ENCODE measurements at places on chromosomes 2 and 18.

GRCh38 chr2:161045726-161046125, 114.5 kb upstream of the TANK start:
- DNase-seq: no peak

DNA sequence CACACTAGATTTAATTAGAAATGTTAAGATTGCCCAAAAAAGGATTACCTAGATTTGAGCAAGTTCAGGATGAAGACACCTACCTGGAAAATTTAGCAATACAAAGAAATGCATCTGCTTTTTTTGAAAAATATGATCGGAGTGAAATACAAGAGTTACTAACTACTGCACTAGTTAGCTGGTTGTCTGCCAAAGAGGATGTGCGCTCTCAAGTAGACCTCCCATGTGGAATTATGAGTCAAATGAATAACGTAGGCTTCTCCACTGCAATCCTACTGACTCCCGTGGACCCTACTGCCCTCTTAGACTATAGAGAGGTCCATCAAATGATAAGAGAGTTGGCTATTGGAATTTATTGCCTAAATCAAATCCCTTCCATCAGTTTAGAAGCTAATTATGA, 2.0 kb downstream of the ANKAR start:
- no peak for DNase-seq

GRCh38 chr2:235539773-235540172, 45.9 kb downstream of the AGAP1 start:
- no peak for DNase-seq

DNA sequence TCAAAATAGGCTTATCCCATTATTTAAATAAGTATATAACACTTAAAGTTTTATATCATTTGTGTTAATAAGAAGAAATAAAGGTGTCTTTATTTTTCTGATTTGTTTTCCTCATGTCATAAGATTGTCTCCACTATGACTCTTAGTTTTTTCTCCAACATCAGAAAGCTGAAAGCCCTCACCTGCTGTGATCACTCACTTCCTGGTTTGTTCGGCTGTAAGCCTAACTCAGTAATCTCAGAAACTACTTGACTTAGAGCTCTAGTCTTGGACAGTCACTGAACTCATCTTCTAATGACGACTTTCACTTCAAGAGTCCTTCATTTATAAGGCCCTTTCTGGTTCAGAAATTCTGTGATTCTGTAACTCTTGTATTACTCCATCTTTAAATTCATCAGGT, 311.0 kb downstream of the ZEB2 start:
- no peak for DNase-seq

DNA sequence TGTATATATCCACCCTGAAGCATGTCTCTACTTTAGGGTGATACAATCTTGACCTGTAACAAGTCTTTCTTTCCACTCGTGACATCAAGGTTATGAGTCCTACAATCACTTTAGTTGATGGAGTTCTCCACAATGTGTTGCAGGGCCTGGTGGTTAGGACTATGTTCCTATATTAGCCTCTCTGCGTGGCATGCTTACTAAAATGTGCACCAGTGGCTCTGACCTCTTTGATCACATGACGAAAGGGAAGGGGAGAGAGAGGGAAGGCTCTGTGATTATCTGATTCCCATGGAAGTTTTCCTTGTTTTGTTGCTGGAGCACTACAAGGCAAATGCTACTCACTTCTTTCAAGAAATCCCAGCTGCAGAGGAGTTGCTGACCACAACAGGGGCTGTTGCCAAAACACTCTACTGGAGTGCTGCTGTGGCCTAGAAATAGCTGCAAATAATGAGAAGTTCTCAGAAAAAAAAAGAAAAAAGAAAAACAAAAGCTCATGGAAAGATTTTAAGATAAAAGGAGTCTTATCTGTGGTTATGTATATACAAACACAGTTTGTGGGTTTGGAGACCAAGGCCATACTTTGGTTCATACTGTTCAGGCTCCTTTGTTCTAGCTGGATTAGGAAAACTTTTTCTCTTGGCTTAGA, 272.8 kb upstream of the MMADHC start:
- no peak for DNase-seq

GRCh38 chr2:161905389-161906046, 168.5 kb downstream of the DPP4 start:
- DNase-seq: no peak

DNA sequence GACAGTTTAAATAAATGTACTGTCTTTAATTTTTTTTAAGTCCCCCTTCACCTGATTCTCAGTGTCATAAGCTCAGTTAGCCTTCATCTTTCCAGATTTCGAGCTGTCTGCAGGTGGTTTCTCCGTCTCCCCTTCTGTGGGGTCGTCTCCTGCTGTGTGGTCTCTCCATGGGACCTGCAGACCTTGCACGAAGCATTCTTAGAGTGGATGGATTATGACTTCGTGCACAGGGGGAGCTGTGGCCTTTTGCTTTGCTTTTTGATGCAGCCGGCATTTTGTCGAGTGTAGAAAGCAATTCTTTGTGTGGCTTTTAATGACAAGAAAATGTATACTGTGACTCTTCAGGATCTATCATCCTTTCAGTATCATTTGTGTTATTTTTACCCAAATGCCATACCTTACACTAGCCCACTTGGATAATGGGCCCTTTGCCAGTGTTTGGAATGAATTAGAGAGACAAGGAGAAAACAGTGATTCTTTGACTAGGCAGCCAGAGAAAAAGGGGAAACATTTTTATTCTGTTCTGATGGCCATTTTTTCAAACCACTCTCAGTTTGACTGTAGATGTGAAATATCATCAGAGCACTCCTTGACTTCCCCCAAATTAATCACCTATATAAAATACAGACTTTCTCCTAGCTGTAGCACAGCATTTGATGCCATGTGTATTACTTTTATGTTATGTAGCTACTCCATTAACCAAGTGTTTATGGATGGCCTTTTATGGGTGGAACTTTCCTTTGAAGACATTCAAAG, 54.3 kb downstream of the ITGA6 start:
- DNase-seq: no peak

DNA sequence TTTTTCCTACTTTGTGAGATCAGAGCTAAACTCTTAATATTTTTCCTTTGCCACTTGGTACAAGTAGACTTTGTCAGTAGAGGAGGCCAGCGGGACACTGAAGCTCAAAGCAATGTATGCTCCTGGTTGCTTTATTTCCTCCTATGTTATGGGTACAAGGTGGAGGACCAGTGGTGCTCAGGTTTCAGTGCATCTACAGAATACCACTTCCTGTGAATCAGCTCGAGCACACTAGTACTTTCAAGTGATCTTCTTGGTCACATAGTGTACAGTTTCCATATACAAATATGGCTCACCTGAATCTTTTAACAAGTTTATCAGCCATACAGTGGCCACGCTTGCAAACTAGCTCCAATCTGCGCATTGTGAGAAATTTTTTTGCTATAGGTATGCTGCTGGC, 1674.8 kb upstream of the TMEFF2 start:
- no peak for DNase-seq

GRCh38 chr2:212195626-212196025, 343.0 kb downstream of the ERBB4 start:
- DNase-seq: no peak

DNA sequence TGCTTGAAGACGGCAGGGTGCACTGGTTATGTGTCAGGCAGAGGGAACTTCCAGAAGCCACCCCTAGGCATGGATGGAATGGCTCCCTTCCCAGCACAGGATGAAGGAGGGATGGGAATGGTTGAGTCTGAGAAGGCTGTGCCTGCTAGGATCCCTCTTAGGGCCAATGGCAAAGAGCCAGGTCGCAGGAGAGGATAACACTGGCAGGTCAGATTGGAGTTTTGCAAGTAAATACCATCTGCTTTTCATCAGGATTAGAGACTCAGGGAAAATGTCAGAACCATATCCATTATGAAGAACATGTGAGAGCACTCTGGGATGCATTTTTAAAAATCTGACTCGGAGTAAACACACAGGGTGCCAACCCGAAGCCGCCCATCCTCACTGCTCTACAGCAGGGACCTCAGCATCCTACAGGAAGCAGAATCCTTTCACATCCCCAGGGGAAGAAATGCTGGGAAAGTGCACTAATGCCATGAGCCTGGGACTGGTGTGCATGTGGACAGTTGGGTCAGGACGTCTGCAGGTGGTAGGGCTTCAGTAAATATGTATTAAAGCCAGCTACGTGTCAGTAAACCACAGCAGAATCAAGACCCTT, 139.9 kb downstream of the MYT1L start:
- no peak for DNase-seq

GRCh38 chr2:128644718-128645256, 326.1 kb upstream of the HS6ST1 start:
- no peak for DNase-seq

- DNase-seq: no peak
Observed at GRCh38 chr2:204695506-204695905, 150.2 kb downstream of the PARD3B start.

DNA sequence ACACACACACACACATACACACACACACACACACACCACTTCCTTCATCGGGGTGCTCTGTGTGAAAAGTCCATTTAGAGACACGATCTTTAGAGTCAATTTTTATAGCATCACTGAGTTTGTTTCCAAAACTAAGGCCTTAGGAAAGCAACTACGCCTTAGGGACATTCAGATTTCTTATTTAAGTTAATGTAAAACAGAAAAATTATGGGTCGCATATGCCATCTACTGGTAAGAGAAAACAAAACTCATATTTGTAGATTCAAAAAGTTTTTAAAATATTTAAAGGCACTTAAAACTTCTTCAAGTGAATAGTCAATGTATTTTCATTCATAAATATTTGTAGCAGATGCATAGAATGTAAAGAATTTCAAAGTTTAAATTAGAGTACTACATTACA, 166.2 kb downstream of the ATAD2B start:
- DNase-seq: no peak

DNA sequence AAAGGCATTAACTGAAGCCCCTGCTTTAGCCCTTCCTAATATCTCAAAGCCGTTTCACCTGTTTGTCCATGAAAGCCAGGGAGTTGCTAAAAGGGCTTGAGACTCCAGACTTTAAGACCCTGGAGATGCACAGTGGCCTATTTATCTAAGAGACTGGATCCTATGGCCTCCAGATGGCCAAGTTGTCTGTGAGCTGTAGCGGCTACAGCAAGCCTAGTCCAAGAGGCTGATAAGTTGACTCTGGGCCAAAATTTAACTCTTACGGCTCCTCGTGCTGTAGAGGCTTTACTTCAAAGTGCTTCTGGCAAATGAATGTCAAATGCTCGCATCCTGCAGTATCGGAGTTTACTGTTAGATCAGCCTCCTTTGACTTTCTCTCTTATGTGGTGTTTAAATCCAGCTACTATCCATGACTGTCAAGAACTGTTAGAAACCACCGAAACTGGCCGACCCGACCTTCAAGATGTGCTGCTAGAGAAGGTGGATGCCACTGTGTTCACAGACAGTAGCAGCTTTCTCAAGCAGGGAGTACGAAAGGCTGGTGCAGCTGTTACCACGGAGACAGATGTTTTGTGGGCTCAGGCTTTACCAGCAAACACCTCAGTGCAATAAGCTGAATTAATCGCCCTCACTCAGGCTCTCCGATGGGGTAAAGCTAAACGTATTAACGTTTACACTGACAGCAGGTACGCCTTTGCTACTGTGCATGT, 336.7 kb upstream of the CNTNAP5 start:
- no peak for DNase-seq

- DNase-seq: no peak
Observed at GRCh38 chr2:26170795-26171194, 2.1 kb upstream of the GAREM2 start.

DNA sequence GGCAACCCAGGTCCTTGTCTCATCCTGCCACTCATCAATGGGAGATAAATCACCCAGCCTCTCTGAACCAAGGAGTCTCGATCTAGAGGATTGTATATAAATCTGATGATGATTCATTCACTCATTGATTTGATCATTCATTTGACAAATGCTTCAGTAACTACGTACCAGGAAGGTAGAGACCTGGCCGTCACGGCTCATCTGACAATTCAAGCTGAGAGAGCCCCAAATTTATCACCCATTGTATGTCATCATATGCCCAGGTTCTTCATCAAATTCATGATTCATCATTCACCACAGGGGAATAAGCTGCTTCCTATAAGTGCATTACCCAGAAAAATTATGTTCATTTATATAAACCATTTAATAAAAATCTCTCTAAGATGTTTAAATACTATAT, 116.9 kb downstream of the FAM161A start:
- DNase-seq: no peak

DNA sequence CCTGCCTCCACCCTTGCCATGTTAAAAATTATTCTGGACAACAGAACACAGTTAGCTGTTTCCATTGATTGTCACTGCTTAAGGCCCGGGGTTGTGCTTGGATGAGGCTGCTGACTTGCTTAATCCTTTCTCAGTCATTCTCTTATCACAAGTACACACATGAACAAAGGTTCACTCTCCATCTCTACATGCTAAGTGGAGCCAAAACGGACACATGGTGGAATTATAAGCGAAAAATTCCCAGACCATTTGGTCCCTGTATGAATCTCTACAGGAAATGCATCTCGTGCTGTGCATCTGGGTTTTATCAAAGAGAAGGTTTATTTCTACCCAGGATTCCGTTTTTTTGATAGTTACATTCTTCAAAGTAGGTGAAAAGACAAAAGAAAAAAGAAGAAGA, 177.5 kb upstream of the ETAA1 start:
- no peak for DNase-seq

- DNase-seq: no peak
Observed at GRCh38 chr2:167181134-167181533, 292.9 kb downstream of the XIRP2 start.

- no peak for DNase-seq
Observed at GRCh38 chr18:55751476-55751875, 163.5 kb upstream of the TCF4 start.

GRCh38 chr2:10172033-10172871, 49.7 kb downstream of the RRM2 start:
- no peak for DNase-seq

Data from GDM1 (cell line).